ENCODE measurements at places on chromosomes 11 and 22. TPM values are rescaled to one million over a fixed set of nuclear protein-coding genes. Genes with fewer than 3 reads are reported as not detected.

SUSD2 gene
- 59.0 TPM for total RNA-seq

PGA5 gene
- not detected for total RNA-seq

TENM4 gene
- 0.12 TPM for total RNA-seq

MS4A12 gene
- not detected for total RNA-seq

APOA4 gene
- not detected for total RNA-seq

KCNQ1 gene
- 0.24 TPM for total RNA-seq

Data from A549 treated with DMSO at 1 μM for 4 hours (cell line).